ENCODE measurements at places on chromosomes 7 and 10.

DNA sequence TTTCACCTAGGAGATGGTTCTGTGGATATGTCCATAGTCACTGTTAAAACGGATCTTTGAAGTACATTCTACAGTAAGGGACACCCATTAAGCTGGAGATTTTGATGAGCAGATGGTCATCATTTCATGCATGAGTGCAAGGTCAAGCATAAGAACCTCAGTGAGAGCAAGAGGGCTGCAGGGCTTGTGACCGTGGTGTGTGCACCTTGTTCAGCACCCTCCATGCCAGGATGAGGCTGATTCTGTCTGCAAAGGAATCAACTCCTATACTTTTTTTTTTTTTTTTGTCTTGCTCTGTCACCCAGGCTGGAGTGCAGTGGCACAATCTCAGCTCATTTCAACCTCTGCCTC lies 17.6 kb downstream of the PDSS1 start:
- DNase-seq, result no peak

DNA sequence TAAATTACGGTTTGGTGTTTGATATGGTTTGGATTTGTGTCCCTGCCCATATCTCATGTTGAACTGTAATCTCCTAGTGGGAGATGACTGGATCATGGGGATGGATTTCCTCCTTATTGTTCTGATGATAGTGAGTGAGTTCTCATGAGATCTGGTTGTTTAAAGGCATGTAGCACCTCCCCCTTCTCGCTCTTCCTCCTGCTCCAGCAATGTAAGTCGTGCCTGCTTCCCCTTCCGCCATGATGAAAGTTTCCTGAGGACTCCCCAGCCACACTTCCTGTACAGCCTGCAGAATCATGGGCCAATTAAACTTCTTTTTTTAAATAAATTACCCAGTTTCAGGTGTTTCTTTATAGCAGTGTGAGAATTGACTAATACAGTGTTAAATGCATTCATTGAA lies 116.6 kb downstream of the DOCK4 start:
- no peak for DNase-seq

GRCh38 chr10:72334196-72334824 lies 20.4 kb downstream of the DNAJB12 start:
- no peak for DNase-seq

- no peak for DNase-seq
Measured at GRCh38 chr7:141359262-141359661, 191.9 kb upstream of the AGK start.

GRCh38 chr7:10930551-10930950 lies 43.1 kb upstream of the PHF14 start:
- no peak for DNase-seq

DNA sequence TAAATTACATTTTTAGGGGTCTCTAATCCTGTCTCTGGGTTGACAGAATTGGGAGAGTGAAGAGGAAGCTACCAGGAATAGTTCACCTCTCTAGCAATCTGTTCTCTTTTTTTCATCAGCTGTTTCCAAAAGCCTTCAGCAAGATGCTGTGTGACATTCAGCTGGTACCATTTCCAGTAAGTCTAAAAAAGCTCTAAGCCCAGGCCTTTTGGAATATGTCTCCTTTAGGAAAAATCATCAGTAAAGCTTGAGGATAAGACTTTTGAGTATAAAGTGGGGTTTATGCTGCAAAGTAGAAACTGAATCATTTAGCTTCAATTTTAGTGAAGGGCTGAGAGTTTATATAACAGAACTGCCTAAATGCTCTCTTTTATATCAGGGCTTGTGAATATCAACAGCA lies 81.5 kb downstream of the CCNY start:
- DNase-seq, result no peak

GRCh38 chr10:27944005-27944404 lies 54.9 kb downstream of the ODAD2 start:
- DNase-seq, result no peak

DNA sequence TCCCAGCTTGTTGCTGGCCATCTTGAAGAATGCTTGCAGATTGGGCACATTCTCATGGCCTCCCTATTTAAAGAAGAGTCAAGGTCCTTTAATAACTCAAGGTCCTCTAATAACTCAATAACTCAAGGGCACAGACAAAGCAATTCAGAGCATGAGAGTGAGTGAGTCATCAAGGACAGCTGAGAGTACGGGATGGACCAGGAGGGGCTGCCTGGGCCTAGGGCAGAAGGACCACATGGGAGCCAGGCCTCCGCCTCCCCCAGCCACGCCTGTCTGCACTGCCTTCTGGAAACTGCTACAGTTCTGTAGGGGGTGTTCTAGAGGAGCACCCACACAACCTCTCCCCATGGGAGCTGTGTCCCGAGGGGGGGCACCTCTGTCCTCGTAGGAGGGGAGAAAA lies 48.9 kb downstream of the ZNF503 start:
- DNase-seq, result peak; percentile 5

GRCh38 chr7:69412331-69413146 lies 185.7 kb upstream of the AUTS2 start:
- DNase-seq, result peak; percentile 80

- peak; percentile 31 for DNase-seq
Measured at GRCh38 chr7:111560773-111561653, 1.3 kb downstream of the IMMP2L start.

DNA sequence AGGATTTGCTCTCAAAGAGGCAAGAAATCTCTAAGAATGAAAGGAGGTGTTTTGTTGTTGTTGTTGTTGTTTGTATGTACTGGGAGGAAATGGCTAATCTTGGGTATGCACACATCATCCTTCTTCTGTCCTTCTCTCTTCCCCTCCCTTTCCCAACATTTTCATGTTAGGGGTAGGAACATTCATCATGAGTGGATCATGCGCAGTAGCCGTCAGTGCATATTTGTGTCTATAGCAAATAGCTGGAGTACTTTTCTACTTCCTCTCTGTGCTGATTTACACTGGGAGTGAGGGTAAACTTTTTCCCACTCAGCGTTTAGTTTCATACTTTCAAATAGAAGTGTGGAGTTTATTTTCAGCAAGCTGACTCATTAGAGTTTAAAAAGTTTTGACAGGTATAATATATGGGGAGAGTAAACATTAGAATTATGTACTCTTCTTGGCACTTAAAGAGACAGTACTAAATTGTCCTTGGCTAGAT lies 80.5 kb upstream of the PRKG1 start:
- DNase-seq, result peak; percentile 95

GRCh38 chr7:74568658-74569057 lies 88.9 kb upstream of the GTF2I start:
- no peak for DNase-seq

DNA sequence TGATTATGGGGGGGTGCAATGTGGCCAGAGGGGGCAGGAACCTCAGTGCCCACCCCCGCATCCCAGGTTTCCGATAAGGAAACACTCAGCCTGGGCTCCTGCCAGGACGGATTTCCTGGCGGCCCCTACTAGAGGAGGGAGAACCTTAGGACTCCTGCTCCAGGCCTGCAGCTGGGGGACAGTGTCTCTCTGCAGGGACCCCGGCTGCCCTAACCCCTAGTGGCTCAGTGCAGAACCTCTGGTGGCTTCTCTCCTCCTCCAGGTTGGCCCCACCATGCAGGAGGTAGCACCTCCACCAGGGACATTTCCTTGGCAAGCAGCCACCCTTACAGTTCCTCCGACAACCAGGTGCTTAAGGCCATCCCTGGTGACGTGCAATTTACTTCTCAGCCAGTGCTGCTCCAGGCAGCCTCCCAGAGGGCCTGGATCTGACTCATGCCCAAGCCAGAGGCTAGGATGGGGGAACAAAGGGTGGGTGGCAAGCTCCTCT lies 31.9 kb downstream of the SH2B2 start:
- no peak for DNase-seq

GRCh38 chr7:33191340-33191739 lies 62.0 kb downstream of the BBS9 start:
- no peak for DNase-seq

GRCh38 chr7:148903504-148903903 lies 19.4 kb upstream of the EZH2 start:
- no peak for DNase-seq

GRCh38 chr10:33732161-33732680 lies 397.8 kb upstream of the NRP1 start:
- DNase-seq, result no peak

DNA sequence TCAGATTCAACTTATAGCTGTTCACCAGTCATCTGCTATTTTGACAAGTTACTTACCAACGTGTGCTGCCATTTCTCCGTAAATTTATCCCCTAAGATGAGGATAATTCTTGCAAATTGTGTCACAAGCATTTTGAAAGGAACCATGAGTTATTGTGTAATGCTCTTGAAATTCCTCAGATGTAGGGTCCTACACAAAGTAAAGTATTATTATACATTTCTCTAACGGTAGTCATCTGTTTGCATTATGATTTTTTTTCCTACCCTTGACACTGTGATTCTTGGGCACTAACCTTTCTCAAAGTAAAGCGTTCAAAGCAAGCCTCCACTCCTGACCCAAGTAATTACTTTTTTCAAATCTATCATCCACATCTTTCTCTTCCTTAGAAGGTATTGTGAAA lies 8.1 kb downstream of the HERC4 start:
- DNase-seq, result peak; percentile 28

- DNase-seq, result no peak
Measured at GRCh38 chr10:60767424-60767823, 10.9 kb upstream of the CDK1 start.

GRCh38 chr10:36669615-36670352 lies 455.6 kb upstream of the ANKRD30A start:
- no peak for DNase-seq

DNA sequence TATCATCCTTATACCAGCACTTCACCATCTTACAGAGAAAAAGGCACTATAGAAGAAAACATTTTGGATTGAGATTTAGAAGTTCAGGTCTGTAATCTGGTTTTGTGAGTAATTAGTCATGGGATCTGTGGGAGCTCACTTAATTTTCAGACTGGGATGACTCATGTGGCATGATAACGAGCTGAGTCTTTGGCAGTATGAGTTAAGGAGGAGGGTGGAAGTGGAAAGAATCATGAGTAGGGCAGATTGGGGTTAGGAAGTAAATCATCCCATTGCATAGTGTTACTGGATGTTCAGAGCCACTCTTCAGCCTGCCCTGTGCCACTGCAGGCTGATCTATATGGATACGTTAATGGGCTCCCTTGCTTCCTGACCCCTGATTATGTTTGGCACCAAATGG lies 64.9 kb downstream of the ZNF92 start:
- peak; percentile 87 for DNase-seq

DNA sequence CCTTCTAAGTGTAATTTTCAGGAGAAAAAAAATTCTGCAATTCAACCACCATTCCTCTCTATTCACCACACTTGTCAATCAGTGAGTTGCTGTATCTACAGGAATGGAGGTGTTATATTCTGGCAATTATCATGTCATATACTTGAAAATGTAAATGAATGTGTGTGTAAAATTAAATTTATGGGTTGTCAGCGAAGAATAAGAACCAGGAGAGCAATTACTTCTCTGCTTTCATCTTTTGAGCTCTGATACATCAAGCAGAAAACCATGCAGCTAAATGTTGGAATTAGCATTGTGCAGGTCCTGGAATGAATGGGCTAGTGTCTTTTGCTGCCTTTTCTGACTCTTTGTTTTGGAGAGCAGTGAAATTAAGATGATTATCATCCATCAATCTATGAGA lies 207.6 kb downstream of the FOXP2 start:
- no peak for DNase-seq

DNA sequence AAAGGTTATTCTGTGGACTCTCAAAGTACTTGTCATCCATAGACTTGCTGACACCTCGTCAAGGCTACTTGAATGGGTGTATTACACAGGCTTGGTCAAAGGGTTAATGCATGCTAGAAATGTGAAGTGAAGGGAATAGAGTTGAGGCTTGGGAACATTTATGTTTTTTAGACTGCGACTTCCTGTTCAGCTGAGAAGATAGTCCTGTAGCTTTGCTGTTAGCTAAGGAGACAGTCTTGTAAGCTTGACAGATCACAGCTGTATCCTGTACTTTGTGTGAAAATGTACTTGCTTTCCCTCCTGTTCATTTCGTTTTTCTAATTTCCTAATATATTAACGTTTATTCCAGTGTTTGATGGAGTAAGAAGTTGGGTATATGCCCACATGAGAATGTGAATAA lies 52.1 kb downstream of the ADD3 start:
- DNase-seq, result no peak

GRCh38 chr7:127819975-127820731 lies 168.2 kb downstream of the SND1 start:
- peak; percentile 43 for DNase-seq

GRCh38 chr7:104655592-104655991 lies 327.2 kb downstream of the LHFPL3 start:
- DNase-seq, result no peak

- no peak for DNase-seq
Measured at GRCh38 chr10:132434405-132435005, 37.5 kb downstream of the PWWP2B start.

GRCh38 chr10:46104071-46104585 lies 58.1 kb upstream of the MSMB start:
- DNase-seq, result peak; percentile 25

- DNase-seq, result no peak
Measured at GRCh38 chr10:129448086-129448485, 19.0 kb upstream of the MGMT start.

DNA sequence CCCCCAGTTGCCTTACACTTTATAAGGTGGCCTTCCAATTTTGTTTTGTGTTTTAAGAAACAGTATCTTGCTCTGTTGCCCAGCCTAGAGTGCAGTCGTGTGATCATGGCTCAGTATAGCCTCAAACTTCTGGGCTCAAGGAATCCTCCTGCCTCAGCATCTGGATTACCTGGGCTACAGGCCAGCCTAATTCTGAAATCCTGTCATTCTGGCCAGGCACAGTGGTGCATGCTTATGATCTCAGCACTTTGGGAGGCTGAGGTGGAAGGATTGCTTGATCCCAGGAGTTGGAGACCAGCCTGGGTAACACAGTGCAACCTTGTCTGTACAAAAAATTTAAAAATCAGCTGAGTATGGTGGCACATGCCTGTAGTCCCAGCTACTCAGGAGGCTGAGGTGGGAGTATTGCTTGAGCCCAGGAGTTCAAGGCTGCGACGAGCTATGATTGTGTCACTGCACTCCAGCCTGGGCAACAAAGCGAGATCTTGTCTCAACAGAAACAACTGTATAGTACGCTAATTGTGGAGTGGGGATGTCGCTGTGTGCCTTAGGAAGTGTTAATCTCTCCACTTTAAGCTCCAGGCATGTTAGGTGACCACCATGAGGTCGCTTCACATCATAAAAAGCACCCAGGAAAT lies 24.7 kb upstream of the RBM33 start:
- DNase-seq, result no peak

DNA sequence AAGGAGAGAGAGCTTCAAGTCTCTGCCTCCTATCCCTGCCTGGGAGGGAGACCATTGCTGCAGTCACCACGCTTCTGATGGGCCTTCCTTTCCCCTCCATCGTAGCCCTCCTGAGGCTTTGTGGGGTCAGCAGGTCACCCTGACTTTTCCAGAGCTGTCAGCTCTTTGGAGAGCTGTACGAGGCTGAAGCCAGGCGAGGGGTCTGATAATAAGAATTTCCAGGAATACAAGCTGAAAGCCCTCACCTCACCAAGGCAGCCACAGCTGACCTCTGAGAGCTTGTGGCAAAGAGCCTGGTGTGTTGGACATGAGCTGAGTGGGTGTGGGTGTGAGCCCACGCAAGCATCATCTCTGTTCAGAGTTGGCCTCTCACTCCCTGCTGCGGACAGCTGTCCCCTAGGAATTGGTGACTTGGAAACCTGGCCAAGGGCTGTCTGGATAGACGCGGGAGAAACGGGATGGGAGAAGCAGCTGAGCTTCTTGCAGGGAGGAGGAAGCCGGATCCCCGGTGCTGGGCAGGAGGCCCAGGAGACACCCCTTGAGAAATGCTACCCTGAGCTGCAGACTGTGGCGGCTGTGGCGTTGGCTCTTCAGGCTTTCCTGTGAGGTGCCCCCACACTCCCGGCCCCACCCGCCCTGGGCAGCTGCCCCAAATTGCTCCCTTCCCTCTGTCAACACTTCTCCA lies 122.1 kb upstream of the BTBD16 start:
- DNase-seq, result peak; percentile 43

All from AG10803 (cell line).